NAMALWA (cell line): ENCODE measurements at places on chromosomes 12 and 14.

DNA sequence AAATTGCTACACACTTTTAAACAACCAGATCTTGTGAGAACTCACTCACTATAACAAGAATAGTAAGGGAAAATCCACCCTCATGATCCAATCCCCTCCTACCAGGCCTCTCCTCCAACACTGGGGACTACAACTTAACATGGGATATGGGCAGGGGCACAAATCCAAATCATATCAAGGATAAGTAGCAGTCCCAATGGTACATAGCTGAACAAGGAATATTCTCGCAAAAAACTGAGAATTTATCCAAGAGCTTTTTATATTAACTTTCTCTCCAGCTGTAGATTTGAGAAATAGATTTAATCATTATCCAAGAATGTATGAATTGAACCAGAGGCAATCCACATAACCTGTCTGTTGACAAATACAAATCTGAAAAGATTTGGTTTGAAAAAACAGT is 185.2 kb downstream of the TMTC3 start:
- DNase-seq: no peak

- DNase-seq: no peak
These were observed 47.3 kb downstream of the TSPAN11 start for GRCh38 chr12:30973830-30974229.

- no peak for DNase-seq
These were observed 76.7 kb downstream of the SRGAP1 start for GRCh38 chr12:63921157-63921556.

GRCh38 chr14:20782280-20782890 is 1.3 kb downstream of the RNASE6 start:
- peak; percentile 15 for DNase-seq

DNA sequence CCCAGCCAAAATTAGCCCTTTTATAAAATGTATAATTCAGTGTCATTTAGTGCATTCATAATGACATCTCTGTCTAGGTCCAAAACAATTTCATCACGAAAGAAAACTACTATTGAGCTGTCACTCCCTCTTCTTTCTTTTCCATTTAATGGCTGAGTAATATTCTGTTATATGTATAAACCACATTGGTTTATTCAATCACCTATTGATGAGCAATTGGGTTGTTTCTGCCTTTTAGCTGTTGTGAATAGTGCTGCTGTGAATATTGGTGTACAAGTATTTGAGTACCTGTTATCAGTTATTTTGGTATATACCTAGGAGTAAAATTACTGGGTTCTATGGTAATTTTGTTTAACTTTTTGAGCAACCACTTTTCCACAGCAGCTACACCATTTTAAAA is 7.2 kb downstream of the DNM1L start:
- DNase-seq: no peak

- no peak for DNase-seq
These were observed 37.3 kb downstream of the AKAP6 start for GRCh38 chr14:32366256-32366879.

GRCh38 chr14:100769035-100769939 is 42.6 kb downstream of the DLK1 start:
- no peak for DNase-seq

DNA sequence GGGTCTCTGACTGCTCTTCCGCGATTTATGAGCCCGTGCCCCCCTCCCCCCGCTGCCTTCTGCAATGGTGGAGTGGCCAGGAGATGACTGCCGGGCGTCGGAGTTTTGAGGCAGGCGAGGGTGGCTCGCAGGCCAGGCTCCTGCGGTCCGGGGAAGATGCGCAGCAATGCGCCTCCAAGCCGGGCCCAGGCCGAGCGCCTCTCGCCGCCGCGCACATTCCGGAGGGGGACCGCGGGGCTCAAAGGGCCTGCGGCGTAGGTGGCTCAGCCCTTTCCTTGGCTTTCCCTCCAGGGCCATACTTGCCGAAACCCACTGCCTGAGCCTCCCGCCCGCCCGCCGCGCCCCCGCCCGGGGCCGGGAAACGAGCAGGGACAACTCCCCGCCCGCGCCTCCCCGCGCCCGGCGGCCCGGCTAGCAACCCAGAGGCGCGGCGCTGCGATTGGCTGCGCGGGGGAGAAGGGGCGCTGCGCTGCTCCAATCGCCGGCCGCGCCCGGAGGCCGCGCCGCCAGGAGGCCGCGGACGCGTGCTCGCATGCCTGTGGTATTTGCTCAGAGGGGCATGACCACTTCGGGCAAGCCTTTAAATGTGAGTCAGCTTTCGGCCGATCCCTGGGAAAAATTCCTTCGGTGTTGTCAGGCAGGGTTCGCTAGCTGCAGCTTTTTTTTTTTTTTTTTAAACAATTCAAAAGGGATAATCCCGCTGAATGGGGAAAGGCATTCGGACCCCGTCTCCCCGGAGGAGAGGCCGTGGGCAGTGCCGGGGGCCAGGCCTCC is 157.9 kb upstream of the PARP11 start:
- no peak for DNase-seq
